ENCODE measurements at places on chromosomes 1 and 21.

DNA sequence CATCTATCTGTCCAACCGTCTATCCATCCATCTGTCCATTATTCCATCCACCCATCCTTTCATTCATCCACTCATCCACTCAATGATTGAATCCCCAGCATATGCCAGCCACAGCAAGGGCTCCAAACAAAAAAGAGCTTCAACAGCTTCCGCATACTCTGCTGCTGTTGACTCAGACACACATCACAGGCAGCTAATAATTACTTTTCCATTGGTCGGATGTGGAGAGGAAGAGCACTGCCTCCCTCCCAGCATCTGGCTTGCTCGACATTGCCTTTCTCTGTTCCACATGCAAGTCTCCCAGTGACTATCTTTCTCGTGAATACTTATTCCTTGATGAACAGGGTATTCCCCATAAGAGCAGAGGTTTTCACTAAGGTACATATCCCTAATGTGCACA is 176.5 kb downstream of the HIVEP3 start:
- peak; percentile 91 for DNase-seq

DNA sequence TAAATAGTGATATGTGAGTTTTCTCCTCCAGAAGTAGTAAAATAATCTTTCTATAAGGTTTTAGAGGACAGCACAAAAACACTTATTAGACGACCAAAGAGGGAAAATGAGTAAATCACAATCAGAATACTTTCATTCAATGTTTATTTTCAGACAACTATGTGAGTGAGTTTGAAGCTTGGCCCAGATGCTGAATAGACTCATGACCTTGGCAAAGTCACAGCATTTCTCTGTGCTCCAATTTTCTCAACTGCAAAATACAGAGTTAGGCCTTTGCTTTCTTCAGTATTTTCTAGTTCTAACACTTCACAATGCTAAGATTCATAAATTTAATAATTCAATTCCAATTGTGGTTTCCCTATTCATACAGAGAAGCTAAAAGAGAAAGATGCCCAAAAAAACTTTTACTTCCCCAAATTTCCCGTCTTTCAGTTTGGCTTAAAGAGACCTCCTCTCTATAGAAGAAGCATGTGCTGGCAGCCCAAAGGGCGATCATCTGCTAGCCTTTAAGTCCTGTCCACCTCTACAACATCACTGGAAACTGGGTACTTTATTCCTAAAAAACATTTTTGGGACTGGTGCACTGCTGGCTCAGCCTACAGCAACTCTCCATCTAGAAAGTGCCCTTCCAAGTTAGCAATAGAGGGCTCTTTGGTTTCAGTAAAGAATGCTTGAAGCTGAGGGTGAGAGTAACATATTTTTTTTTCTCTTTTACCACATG is 116.8 kb upstream of the GORAB start:
- DNase-seq: peak; percentile 44

GRCh38 chr1:6271006-6271405 is 10.1 kb upstream of the GPR153 start:
- DNase-seq: no peak

DNA sequence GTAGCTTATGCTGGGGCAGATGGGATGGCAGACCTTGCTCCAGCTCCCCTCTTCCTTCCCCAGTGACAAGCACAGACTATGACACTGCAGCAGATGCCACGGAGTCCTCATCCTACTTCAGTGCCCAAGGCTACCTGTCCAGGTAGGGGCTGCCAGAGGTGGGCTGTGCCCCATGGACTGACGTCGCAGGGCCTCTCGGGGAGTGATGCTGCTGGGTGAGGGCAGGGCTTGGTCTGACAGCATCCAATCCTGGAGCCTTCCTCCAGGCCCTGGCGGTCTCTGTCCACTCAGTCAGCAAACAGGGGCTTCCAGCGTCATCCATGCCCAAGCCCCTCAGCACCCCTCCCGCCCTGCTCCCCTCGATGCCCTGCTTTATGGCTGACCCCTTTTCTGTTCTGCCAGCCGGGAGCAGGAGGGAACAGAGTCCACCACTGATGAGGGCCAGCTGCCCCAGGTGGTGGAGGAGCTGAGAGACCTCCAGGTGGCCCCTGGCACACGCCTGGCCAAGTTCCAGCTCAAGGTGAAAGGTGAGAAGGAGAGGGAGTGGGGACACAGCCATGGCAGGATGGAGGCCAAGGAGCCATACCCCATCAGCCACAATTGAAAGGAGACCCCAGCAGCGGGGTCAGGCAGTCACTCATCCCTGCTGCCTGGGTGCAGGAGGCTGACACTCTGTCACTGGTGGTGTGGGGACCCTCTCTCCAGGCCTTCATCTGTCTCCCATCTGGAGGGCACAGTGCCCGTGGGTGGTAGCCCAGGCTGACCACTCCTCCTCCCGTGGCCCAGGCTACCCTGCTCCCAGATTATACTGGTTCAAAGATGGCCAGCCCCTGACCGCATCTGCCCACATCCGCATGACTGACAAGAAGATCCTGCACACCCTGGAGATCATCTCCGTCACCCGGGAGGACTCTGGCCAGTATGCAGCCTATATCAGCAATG is 73.6 kb downstream of the TRIM11 start:
- no peak for DNase-seq

GRCh38 chr1:235873045-235873444 is 6.3 kb upstream of the LYST start:
- DNase-seq: no peak

DNA sequence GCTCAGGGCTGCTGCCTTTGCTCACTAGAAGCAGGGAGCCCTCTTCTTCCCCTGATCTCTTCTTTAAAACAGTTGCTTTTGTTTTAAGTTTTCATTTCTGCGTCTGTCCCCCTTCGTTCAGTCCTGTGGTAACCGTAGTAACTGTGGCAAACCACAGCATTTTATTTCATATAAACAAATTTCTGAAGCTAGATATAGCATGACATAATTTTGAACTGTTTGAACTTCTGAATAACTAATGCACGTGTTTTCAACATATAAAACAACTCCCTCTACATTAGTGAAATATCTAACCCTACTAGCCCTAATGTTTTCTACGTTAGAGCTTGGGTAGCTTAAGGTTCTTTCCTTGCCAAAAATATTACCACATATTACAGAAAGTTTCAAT is 104.6 kb downstream of the DISP1 start:
- DNase-seq: peak; percentile 65

- DNase-seq: no peak
Measured at GRCh38 chr21:39033878-39034589, 149.2 kb downstream of the PSMG1 start.

DNA sequence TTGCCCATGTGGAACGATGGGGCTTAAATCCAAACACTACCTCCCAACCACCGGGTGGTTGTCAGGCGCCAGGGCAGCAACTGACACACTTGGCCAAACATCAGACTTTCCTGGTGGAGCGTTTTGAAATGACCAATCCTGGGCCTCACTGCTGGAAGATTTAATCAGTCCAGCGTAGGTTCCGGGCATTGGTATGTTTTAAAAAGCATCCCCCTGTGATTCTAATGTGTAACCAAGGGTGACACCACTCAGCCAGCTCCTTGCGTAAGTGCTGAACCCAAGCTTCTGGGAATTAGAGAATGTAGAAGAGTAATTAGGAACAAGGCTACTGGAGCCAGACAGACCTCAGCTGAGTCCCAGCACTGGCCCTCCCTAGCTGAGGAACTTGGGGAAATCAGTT is 44.8 kb upstream of the KAZN start:
- DNase-seq: no peak

DNA sequence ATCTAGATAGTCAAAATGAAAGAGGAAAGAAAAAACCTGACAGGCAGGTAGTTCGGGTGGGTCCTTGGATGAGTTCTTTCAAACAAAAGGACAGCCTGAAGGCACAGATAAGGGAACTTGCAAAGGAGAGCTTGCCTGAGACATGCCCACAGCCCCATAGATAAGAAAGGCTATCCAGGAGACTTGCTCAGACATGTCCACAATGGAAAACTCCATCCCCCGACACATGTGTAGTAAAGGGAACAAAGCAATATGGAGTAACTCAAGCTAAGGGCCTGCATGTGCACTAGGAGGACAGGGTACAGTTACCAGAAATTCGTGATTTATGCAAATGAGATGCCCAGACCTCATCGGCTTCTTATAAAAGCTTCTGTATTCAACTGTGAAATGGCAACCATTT is 281.5 kb downstream of the NEGR1 start:
- DNase-seq: peak; percentile 7

DNA sequence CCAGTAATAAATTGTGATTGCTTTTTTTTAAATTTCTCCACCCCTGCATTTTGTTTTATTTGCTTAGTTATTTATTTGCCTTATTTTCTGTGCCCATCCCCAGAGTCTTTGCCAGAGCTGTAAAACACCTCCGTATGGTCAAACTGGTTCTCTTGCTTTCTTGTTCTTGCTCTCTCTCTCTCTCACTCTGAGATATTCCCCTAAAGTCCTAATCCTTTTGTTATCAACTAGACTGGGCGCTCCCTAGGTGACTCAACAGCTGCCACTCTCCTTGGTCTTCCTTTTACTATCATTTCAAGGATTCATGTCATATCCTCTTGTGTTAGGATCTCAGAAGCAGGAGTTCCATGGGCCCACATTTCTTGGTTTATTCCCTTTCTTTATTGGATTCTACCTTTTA is 160.0 kb downstream of the PRDM2 start:
- no peak for DNase-seq

DNA sequence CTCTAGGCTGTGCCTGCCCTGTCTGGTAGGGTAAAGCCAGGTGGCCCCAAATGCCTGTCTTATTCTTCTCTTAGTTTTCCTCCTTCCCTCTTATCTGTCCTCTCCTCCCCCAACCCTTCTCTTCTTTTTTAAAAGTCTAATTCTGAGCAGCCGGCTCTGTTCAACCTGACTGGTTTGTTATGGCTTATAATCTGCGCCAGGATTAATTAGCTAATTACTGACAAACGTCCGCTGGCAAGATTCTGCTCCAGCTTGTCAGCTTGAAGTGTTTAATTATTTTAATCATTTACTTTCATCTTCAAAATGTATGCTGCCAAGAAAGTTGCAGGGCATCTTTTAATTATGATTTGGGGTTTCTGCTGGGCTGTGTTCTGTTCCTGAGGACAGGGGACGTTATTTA is 27.2 kb upstream of the PSMB2 start:
- no peak for DNase-seq

DNA sequence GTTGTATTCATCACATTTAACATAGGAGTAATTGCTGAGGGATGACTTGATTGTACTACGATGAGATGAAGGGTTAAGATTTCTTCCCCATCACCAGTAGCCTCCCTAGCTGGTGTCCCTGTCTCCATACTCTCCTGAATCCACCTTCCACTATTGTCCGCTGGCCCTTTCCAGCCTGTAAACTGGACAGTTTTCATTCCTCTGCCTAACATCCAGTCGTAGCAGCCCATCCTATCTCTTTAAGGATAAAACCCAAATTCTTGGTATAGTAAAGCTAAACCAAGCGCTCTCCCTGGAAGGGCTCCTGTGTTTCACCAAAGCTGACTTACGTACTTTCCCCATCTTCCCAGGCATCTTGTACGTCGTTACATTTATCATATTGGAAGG is 670 bp downstream of the COX20 start:
- DNase-seq: peak; percentile 26

DNA sequence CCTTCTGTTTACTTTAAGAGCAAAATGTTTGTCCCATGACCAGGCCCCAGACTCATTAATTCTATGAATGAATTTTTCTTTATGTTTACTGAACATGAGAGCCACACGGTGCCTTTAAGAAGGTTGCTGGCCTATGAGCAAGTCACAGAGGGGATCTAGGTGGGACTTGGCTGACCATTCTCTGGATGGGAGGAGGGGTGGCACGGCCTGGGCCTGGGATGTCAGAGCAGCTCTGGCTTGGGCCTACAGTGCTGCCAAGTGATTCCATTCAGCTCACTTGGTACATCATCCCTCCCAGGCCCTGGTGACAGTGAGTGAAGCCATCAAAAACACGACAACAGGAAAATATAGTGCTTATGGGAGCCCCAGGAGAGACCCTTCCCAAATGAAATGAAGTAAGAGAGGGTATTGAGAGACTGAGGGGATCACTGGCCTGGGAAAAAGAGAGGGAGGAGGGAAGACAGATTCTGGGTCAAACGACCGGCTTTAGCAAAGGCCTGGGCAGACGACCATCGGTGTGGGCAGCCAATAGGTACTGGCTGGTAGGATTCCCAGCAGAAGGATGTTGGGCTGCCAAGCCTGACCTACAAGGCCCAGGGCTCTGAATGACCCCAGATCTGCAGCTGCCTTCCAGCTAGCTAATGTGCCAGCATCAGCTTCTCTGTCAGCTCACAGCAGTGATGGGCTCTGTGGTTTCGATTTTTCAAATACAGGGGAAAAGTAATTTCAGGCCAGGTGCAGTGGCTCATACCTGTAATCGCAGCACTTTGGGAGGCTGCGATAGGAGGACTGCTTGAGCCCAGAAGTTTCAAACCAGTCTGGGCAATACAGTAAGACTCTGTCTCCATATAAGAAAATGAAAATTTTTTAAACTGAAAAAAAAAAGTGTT is 3.3 kb downstream of the TMEM53 start:
- no peak for DNase-seq
